Fibroblast of skin of left quadriceps (primary cell): ENCODE measurements at places on chromosomes 5 and 9.

GRCh38 chr5:14102666-14103065 is 40.5 kb upstream of the TRIO start:
- DNase-seq, result no peak

DNA sequence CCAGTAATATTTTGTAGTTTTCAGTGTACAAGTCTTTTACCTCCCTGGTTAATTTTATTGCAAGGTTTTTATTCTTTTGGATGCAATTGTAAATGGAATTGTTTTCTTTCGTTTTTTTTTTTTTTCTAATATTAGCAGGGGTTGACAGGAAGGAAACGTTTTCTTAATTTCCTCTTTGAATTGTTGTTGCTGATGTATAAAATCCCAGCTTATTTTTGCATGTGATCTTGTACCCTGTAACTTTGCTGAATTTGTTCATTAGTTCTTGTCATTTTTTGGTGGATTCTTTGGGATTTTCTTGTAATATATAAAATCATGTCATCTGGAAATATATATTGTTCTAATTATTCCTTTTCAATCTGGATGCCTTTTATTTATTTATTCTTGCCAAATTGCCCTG is 65.0 kb upstream of the ANKH start:
- no peak for DNase-seq

- peak; percentile 79 for DNase-seq
These were observed 8.2 kb downstream of the PHF19 start for GRCh38 chr9:120868676-120869359.

DNA sequence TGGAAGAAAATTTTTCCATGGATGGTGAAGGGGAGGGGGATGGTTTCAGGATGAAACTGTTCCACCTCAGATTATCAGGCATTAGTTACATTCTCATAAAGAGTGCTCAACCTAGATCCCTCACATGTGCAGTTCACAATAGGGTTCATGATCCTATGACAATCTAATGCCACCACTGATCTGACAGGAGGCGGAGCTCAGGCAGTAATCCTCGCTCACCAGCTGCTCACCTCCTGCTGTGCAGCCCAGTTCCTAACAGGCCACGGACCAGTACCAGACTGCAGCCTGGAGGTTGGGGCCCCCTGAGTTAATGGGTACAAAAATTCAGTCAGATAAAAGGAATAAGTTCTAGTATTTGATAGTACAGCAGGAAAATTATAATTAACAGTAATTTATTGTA is 337.2 kb downstream of the NPR3 start:
- no peak for DNase-seq

- DNase-seq, result peak; percentile 81
These were observed 192.6 kb downstream of the TLE4 start for GRCh38 chr9:79764374-79764773.

DNA sequence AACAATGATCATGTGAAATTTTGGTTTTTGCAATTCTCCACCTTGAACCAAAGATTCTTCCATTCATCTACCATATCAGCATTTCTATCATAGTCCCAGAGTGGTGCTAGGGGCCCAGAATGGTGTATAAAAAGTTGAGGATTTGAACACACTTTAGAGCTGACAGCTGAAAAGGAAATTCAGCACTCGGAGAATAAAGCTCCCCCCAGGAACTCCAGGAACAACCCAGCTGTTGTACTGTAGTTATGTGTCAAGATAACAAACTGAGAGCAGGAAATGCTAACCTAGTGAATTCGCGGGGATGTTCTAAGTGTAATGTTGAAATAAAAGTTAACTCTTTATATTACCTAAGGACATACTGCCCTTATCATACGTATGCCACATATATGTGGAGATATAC is 216.7 kb downstream of the NFIB start:
- no peak for DNase-seq

DNA sequence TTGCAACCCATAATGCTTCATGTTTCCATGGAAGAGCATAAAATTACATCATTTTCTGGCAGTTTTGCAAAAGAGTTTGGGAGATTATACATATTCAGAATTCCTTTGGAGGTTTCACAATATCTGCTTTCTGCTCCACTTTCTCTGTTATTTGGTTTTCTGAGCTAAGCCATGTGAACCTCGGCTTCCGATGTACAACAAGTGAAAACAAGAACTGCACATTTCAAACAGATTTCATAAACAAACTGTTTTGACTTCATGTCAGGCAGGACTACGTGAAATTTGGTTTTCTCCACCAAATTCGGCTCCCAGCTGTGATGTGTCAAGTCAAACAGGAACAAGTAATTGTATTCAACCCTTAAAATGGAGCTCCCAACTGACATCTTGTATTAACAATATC is 609.8 kb downstream of the IRX1 start:
- DNase-seq, result peak; percentile 48

DNA sequence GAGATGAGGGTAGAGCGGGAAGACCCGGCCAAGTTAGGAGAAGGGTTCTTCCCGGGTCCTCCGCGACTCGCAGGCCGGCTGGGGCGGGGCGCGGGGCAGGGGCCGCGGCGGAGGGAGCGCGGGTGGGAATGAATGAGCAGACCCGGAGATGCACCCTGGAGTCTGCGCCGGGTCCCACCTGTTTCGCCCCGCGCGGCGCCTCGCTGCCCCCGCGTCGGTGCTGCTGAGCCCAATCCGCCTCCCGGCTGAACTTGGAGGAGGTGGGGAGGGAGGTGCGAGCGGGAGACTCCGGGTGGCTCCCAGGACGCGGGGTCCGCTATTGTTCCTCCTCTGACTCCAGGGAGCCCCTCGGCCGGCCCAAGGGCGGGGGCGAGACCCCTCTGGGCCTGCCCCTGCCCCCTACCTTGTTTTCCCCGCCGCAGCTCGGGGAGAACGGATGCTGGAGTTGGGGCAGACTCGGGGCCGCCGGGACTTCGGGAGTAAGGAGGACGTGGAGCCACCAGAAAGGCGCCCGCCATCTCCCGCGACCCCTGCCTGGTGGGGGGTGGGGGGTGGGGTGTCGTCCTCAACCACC is 659 bp downstream of the RAI14 start:
- no peak for DNase-seq

DNA sequence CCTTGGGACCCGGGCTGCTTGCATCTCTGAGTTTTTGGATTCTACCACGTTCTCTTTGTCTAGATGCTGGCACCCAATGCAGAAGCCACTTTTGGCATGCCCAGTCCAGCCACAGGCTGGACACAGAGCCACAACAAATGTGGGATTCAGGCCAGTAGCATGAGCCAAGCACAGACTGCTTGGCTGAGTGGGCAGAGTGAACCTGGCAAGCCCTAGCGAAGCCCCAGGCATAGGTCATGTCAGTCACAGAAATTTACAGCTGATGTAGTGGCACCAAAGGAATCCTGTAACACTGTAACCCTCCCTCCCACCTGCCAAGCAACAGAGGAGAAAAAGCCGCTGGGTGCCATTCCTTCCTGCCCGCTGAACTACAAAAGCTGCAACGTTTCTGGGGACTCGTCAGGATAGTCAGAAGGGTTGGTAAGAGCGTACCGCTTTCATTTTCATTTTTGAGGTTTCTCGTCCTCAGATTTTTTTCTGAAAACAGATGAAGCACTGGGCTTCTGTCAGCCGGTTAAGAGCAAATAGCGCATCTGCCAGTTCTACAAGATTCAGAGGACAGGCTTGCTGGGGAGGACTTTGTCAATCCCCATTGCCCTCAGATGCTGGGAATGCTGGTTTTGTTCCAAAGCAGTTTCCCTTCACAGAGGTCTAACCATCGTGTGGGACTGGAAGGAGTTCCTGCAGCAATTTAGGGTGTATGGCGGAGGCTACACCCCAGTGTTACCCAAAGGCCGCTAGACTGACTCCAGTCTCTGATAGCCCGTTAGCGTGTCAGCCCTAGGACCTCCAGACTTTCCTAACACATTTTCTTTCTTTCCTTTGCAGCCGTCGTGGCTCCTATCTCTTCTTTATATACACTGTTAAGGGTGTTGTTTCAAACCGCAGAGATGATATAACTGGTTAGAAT is 399.0 kb downstream of the HTR1A start:
- no peak for DNase-seq
